ENCODE measurements at places on chromosomes 12 and 14. TPM values are rescaled to one million over a fixed set of nuclear protein-coding genes. Genes with fewer than 3 reads are reported as not detected.

DNA sequence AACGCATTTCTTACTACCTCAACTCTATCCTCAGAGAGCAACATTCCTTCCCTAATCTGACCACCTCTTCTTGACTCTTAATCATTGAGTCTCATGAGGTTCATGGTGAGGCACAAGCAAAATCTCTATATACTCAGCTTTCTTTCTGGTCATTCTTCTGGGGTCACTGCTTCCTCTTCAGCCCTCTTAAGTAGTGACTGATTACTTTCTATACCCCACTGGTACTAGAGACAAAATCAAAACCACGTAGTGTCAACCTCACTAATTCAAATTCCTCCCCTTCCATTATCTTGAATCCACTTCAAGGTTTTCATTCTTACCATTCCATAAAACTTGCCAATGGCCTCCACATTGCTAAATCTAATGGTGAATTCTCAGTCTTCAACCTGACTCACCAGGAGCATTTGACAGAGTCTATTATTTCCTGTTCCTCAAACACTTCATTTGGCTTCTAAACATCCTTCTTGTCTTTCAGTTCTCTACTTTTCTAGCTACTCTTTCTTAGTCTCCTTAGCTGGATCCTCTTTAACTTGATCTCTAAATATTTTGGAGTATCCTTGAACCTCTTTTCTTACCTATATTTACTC lies 6.8 kb downstream of the WDHD1 start:
- peaks cover 25% of the 10 kb centered on the region for H3K36me3 ChIP-seq
- no peaks in the 10 kb centered on the region for H3K27me3 ChIP-seq
- peaks cover 39% of the 10 kb centered on the region for H3K4me1 ChIP-seq
- DNase-seq, result no peak
- no peak overlapping the region for H3K4me3 ChIP-seq

GRCh38 chr12:132432721-132433577 lies 57.0 kb upstream of the FBRSL1 start:
- DNase-seq, result no peak
- H3K4me3 ChIP-seq, result no peak overlapping the region
- H3K4me1 ChIP-seq, result peaks cover 33% of the 10 kb centered on the region
- H3K27ac ChIP-seq, result no peak overlapping the region
- no peaks in the 10 kb centered on the region for H3K36me3 ChIP-seq
- H3K27me3 ChIP-seq, result no peaks in the 10 kb centered on the region

The FOXG1 gene
- total RNA-seq, result not detected

The TAS2R7 gene
- not detected for total RNA-seq

The WNT1 gene
- total RNA-seq, result 0.24 TPM

The FAIM2 gene
- 0.49 TPM for total RNA-seq

GRCh38 chr14:76256545-76256944 lies 104.8 kb downstream of the GPATCH2L start:
- H3K27me3 ChIP-seq, result peaks cover 7% of the 10 kb centered on the region
- no peaks in the 10 kb centered on the region for H3K36me3 ChIP-seq
- no peak overlapping the region for H3K27ac ChIP-seq
- H3K4me3 ChIP-seq, result no peak overlapping the region
- no peak for DNase-seq
- no peaks in the 10 kb centered on the region for H3K4me1 ChIP-seq

The SLC25A3 gene
- total RNA-seq, result 570 TPM

DNA sequence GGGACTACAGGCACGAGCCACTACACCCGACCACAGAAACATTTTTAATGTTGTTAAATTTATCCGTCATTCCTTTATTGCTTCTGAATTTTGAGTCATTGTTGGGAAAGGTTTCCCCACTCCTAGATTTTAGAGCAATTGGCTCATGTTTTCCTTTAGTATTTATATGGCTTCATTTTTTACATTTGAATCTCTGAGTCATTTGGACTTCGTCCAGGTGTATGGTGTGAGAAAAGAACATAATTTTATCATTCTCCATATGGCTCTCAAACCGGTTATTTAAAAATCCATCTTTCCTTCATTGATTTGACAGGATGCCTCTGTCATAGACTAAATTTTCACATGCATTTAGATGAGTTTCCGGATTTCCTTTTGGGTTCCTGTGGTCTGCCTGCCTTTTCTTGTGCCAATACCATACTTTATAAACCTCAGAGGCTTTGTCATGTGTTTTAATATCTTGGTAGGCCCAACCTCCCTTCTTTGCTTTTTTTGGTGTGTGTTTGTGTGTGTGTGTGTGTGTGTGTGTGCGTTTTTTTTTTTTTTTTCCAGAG lies 30.9 kb downstream of the LRTM2 start:
- H3K4me1 ChIP-seq, result no peaks in the 10 kb centered on the region
- no peak overlapping the region for H3K4me3 ChIP-seq
- H3K27me3 ChIP-seq, result peaks cover 8% of the 10 kb centered on the region
- H3K36me3 ChIP-seq, result no peaks in the 10 kb centered on the region
- no peak for DNase-seq

The OAS3 gene
- 50.1 TPM for total RNA-seq

- H3K36me3 ChIP-seq, result no peaks in the 10 kb centered on the region
- H3K4me3 ChIP-seq, result no peak overlapping the region
- peaks cover 4% of the 10 kb centered on the region for H3K27me3 ChIP-seq
- no peak for DNase-seq
- no peak overlapping the region for H3K27ac ChIP-seq
- no peaks in the 10 kb centered on the region for H3K4me1 ChIP-seq
Measured at GRCh38 chr12:90991952-90992465, 12.8 kb downstream of the EPYC start.

GRCh38 chr12:53696285-53696654 lies 20.4 kb upstream of the ATP5MC2 start:
- peaks cover 2% of the 10 kb centered on the region for H3K36me3 ChIP-seq
- no peak overlapping the region for H3K4me3 ChIP-seq
- H3K27ac ChIP-seq, result no peak overlapping the region
- H3K27me3 ChIP-seq, result peaks cover 88% of the 10 kb centered on the region

The PIK3C2G gene
- total RNA-seq, result not detected

DNA sequence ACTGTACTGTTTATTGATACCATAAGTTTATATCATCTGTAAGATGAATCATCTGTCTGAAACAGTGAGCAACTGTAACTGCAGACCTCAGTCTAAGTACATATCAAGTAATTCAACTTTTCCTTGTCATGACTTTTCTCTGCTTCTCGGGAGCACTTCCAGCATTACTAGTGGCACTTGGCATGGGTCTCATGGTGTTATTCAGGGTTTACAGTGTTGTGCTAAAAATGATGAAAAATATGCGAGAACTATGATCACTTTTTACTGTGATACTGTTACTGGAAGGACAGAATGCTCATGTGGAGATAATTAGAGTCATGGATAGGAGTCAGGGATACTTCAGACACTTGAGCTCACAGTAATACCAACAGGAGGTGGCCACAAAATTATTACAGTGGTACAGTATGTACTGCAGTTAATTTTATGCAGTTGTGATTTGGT lies 8.3 kb downstream of the KTN1 start:
- no peaks in the 10 kb centered on the region for H3K27me3 ChIP-seq
- no peaks in the 10 kb centered on the region for H3K36me3 ChIP-seq
- no peak overlapping the region for H3K27ac ChIP-seq
- peaks cover 39% of the 10 kb centered on the region for H3K4me1 ChIP-seq
- no peak overlapping the region for H3K4me3 ChIP-seq

The DDN gene
- total RNA-seq, result 1.1 TPM

The CLEC2A gene
- total RNA-seq, result not detected

The PPP1R1A gene
- not detected for total RNA-seq

DNA sequence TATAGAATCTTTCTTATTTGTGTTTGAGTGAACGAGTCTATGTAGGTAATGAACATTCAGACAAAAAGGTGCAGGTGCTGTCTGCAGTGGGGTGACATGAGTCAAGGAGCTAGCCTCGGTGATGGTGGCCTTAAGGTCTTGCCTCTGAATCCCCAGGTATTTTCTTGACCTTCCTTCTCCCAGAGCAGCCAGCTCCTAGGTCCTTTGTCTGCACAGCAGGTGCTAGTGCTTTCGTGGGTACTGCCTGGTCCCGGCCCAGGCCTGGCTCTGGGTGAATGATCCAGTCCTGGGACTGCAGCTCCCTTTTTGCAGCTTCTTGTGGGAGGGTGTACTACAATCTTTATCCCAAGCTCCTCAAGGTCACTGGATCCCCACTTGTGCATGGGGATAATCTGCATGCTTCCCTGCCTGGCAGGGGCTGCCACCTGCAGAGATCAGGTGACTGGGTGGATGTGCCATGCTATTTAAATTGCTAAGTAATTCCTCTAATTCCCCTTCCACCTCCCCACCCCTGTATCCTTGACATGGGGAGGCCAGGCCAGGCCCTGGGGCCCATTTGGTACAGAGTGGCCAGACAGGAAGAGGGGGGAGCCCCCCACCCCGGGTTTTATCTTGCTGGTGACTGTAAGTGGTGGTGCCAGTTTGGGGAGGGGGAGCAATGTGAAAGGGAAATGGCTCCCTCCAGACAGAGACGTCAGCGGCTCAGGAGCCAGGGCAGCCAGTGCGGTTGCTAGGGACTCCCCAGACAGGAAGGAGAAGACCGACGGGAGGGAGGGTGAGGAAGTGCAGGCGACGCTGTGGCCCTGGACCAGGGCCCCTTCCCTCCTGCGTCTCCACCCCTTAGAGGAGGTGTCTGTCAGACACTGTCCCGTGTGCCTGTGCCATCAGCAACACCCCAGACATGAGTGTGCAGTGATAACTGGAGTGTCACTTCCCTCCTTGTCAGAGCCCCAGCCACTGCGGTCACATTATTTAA lies 6.7 kb downstream of the VASH1 start:
- no peaks in the 10 kb centered on the region for H3K36me3 ChIP-seq
- H3K27ac ChIP-seq, result peak overlapping the region; percentile 79
- DNase-seq, result peak; percentile 74
- H3K27me3 ChIP-seq, result peaks cover 26% of the 10 kb centered on the region
- H3K4me1 ChIP-seq, result peaks cover 30% of the 10 kb centered on the region

DNA sequence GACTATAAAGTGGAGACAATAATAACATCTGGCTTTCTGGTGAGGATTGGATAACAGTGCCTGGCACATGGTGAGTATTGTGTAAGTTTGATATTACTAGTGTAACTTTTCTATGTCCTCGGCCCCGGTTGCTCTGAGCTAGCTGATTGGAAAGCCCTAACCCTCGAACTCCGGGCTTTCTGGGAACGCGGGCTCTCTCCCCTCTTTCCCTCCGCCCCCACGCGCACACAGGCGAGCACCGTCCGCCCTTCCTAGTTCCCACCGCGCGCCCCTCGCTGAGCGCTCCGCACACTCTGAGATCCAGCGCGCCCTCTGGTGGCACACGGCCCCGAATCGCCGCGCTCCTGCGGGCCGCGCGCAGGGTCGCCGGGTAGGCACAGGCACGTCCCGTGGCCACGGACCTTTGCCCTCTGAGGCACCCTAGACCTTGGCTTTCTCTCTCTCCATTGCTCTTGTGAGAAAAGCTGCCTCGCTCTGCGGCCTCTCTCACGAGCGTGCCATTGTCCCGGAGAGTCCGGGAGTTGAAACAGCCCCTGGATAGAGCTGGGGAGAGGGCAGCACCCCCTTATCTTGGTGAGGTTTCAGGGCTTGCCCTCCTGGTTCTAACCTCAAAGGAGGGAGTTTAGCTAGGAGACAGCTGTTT lies 23.2 kb upstream of the ESRRB start:
- no peak overlapping the region for H3K4me3 ChIP-seq
- no peaks in the 10 kb centered on the region for H3K4me1 ChIP-seq
- H3K36me3 ChIP-seq, result no peaks in the 10 kb centered on the region
- peak; percentile 18 for DNase-seq

DNA sequence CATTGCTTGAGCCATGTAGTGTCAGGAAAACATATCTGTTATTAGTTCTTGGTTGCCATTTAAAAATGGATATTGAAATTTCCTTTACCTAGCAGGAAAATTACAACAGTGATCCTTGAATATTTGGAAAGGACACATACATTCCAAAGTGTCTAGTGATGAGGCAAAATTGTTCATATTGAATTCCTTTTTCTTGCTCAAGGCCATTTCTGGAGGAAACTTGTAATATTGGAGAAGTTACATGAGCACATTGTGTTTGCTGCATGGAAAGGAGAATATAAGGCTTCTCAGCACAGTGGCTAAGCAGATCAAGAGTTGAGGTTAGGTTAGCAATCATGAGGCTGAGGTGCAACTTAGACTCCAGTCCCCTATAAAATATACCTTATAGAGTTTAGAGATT lies 121.9 kb downstream of the PDE3A start:
- no peaks in the 10 kb centered on the region for H3K36me3 ChIP-seq
- no peak overlapping the region for H3K27ac ChIP-seq
- H3K27me3 ChIP-seq, result no peaks in the 10 kb centered on the region
- no peak for DNase-seq
- no peaks in the 10 kb centered on the region for H3K4me1 ChIP-seq

- no peaks in the 10 kb centered on the region for H3K36me3 ChIP-seq
- peak overlapping the region; percentile 34 for H3K27ac ChIP-seq
- no peak overlapping the region for H3K4me3 ChIP-seq
Measured at GRCh38 chr14:53613404-53614253, 343.0 kb downstream of the BMP4 start.

DNA sequence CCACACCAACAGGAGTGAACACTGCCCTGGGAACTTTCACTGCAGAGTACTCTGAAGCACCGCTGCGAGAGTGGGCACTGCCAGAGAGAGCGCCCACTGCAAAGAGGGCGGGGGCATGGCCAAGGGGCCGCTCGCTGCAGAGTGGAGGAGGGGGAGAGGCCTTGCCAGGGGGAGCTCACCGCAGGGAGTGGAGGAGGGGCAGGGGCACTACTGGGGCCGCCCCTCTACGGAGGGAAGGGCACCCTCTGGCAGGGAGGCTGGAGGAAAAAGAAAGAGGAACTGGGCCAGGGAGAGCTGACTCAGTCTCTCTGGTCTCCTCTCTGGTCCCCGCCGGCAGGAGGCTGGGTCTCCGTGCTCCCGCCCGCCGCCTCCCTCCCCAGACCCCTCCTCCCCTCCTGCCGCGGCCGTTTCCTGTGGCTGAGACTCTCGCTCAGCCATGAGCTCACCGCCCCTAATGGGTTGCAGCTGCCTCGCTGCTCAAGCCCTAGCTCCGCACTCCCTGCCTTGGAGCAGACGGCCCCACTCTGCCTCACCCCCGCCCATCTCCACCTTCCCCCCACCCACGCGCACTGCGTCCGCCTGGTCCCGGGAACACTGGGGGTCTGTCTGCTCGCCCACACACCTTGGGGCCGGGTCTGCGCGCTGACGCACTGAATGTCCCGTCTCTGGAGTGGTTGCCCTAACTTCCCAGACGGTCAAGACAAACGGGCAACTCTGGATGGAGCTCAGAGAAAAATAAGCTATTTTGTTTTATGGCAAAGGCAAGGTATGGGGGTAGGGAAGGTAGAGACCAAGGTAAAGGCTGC lies 1.3 kb downstream of the ARHGEF40 start:
- no peak overlapping the region for H3K27ac ChIP-seq
- peak overlapping the region; percentile 70 for H3K4me3 ChIP-seq
- no peaks in the 10 kb centered on the region for H3K36me3 ChIP-seq
- H3K4me1 ChIP-seq, result peaks cover 32% of the 10 kb centered on the region
- no peak for DNase-seq

The TAS2R8 gene
- total RNA-seq, result not detected

DNA sequence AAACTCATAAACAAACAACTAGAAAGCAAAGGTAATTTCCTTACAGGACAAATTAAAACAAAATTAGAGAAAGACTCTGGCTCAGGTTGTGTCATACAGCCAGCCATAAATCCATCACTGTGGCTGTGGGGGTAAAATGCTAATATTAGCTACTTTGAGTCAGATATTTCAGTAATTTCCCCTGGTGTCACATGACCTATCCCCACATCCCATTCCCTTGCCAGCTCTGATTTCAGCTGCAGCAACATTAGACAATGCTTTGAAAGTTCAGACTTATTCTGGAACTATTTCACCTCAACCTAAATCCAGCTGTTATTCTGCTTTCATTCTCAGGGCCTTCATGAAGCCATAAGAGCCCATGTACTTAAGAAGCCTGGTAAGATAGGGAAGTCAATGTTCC lies 55.3 kb downstream of the RPL10L start:
- H3K4me3 ChIP-seq, result no peak overlapping the region
- no peaks in the 10 kb centered on the region for H3K4me1 ChIP-seq
- no peaks in the 10 kb centered on the region for H3K27me3 ChIP-seq
- no peak for DNase-seq
- no peaks in the 10 kb centered on the region for H3K36me3 ChIP-seq

The ISM2 gene
- not detected for total RNA-seq

All from activated T-helper 1 cell treated with anti-CD3 and anti-CD28 coated beads, Interleukin-12 subunit alpha, Interleukin-12 subunit beta, Interleukin-2, Interleukin-4 antibody, amounts not matched to agents 30 ng/mL and 10 ng/mL and 1 ng/mL, durations not matched to agents 14 hours and 24 hours and 36 hours (primary cell).